ENCODE measurements at places on chromosomes 2 and 18.
A peak's percentile ranks its signal among the peaks of the same experiment; 100 is the strongest.

DNA sequence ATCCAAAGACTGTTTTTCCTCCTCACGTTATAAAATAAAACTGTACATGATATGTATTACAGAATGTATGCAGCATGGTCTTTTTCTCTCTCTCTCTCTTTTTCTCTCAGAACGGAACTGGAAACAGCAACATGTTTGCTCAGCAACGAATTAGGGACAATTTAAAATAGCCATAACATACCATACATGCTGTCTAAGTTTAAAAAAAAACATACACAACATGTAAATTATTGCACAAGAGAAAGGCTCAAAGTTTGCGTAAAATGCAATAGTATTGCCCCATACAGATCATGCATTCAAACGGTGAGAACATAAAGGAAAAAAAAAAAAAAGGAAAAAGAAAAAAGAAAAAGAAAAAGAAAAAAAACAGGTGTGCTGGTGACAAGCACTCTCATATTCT lies 93.6 kb downstream of the BCL11A start:
- DNase-seq: no peak

DNA sequence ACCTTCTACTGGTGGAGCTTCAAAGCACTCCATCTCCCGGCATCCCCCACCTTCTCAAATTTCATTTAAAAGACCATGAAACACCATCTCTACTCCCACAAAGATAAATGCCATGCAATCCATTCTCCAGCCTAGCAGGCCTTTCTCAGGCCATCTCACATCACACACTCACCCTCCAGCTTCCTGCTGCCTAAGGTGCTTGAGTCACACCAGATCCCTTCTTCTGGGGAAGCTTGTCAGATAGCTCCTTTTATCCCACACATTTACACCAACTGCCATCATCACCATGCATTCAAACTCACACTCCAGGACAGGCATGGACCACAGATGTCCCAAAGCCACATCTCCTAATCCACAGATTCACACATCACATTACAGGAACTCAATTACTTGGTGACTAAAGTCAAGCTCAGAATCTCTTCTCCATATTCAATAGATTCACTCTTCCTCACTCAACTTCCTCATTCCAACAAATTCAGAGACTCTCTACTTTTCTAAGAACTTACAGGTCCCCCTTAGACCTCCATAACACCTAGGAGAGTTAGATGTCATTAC lies 292.5 kb downstream of the TNS1 start:
- no peak for DNase-seq

DNA sequence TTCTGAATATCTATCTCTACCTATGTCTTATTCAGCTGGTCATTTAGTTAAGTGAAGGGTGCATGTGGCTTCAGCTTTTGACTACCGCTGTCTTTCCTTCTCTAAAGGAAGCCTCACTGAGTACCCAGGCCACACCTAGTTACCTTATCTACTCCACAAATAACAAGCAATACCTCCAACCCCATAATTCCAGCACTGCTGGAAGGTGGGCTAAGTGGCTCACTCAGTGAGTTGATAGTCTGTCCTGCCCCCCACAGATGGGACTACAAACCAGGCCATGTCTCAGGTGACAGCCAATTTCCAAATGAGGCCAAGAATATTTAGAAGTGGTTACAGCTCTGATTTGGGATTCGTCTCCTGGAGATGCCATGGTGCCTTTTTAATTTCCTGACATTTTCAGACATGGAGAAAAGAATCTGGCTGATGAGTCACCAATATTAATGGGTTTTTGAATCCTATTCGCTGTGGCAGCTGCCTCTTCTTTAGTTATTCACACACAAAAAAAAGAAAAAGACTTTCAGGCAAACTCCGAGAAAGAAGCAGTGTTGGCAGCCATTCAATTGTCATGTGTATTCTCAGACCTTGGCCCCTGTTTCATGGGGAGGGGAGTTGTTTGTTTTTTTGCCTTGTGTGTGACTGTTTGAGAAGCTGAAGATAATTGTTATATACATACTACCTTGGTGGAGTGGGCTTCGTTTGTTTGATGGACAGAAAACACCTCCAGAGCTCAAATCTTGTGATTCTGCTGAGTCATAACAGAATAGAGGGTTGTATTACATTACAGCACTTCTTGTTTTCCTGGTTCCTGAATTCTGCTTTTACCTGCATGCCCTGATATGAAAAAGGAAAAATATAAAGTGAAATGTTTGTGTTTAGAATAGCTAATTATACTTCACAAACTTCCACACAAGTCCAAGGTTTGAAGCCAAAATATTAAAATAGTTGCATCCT lies 64.2 kb downstream of the SCG2 start:
- no peak for DNase-seq

- no peak for DNase-seq
These were observed 164.0 kb upstream of the REG3G start for GRCh38 chr2:78861546-78861945.

DNA sequence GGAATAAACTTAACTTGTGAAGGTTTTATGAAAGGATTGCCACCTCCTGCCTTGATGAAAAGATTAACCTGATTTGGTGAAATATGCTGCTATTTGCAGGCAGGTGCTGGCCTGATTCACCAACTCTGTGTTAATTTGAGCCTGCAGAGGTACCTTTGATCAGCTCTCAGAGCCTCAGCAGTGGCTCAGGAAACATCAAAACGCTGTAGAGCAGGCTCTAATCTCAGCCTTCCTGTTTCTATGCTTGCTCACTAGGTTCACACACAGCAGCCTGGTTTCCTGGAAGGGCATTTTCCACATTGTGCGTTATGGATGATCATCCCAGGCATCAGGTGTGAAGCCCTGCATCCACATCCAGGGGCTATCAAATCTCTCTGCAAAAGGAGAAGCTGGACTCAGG lies 16.9 kb downstream of the TGIF1 start:
- DNase-seq: no peak

GRCh38 chr2:152062125-152063091 lies 36.4 kb downstream of the CACNB4 start:
- peak; percentile 63 for DNase-seq

GRCh38 chr18:44876024-44876423 lies 195.3 kb downstream of the SETBP1 start:
- no peak for DNase-seq

DNA sequence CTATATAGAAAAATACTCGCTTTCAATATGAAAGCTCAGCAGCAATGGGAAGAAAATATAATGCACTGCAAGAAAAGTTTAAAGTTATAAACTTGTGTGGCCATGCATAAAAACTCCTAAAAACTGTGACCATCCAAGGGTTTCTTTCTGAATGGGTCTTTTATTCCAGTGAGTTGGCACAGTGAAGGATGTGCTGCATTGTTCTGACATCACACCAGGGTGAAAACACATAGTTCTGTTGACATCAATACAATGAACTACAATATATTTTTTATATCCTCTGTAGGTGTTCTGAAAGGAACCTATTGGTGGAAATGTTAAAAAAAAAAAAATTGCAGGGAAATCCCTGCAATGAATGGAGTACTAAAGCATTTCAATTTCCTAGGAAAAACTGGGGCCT lies 80.2 kb downstream of the CDH20 start:
- DNase-seq: no peak

- no peak for DNase-seq
These were observed 33.7 kb downstream of the EMILIN2 start for GRCh38 chr18:2880473-2880872.

- DNase-seq: no peak
These were observed 12.7 kb upstream of the DDX18 start for GRCh38 chr2:117801826-117802225.

DNA sequence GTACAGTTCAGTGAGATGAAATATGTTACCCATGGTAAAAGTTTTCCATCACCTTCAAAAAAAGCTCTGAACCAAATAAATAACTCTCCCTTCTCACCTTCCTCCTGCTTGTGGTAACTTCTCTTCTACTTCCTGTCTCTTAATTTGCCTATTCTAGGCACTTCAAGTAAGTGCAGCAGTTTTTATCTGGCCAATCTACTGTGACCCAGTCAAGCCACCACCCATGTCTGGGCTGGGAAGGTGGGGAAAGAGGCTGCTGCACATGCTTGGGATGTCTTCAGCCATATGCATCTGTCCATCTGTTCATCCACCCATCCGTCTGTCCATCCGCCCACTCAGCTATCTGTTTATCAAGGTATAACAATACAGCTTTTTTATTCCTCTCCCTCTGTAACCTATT lies 31.6 kb downstream of the ZNF532 start:
- no peak for DNase-seq
